ENCODE measurements at places on chromosomes 16 and 17.

DNA sequence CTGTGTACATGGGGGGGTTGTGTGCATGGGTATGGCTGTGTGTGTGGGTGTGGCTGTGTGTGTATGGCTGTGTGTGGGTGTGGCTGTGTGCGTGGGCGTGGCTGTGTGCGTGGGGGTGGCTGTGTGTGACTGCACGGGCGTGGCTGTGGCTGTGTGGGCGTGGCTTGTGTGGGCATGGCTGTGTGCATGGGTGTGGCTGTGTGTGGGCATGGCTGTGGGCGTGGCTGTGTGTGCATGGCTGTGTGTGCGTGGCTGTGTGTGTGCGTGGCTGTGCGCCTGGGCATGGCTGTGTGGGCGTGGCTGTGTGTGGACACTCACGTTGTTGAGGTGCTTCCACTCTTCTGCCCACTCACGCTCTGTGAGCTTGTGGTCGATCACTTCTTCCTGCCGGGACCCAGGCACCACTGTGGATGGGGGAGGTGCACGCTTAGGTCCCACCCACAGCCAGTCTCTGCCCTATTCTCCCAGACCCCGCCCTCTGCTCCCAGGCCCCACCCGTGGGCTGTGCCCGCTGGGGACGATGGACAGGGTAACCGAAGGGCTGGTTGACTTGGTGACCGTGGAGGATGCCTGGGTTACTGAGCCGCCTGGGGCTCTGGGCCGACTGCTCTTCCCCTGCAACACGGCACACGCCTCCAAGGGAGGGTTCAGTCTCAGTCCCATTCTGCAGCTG is 16.0 kb upstream of the PABPN1L start:
- DNase-seq, result no peak

GRCh38 chr16:27685807-27686206 is 135.9 kb downstream of the KATNIP start:
- no peak for DNase-seq

DNA sequence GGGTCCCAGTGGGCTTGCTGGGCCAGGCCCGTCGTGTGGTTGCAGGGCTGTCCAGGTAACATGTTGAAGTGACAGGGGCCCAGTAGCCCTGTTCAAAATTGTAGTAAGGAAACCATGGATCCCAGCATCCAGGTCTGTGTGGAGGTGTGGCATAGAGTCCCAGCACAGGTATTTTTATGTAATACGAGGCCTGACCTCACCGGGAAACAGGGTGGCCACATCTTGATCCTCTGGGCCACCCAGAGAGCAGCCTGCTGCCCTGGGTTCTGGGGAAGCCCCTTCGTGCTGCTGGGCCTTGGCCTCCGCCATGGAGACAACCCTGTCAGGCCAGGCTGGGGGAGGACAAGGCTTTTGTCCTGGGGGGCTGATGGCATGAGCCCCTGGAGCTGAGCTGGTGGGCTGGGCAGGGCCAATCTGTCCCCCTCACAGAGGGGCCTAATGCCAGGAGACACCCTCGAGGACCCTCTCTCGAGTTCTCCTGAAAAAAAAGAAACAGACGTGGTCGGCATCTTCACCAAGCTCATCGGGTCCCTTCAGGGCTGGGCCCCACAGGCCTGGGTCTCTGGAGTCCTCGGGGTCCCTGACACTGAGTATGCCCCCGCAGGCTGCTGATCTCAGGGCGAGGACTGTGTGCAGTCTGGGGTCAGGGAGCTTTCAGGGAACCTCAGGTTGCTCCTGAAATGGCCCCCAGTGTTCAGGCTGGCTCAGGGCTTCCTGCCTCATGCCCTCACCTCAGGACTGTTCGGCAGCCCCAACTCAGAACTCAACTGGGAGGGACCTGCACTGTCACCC is 47.8 kb downstream of the TNFRSF13B start:
- no peak for DNase-seq

- DNase-seq, result no peak
Measured at GRCh38 chr17:27512031-27512430, 55.8 kb downstream of the KSR1 start.

GRCh38 chr16:28984619-28985135 is at the start of gene LAT:
TSS of gene LAT (plus strand) at chr16:28985052. CDS start at chr16:28985418, 366 bp downstream.
- DNase-seq, result peak; percentile 64

GRCh38 chr16:5036228-5037156 is 2.8 kb upstream of the NAGPA start:
- DNase-seq, result no peak

GRCh38 chr17:44967907-44968224 is 237 bp downstream of the C1QL1 start:
- DNase-seq, result no peak

All from stimulated activated CD4-positive, alpha-beta T cell treated with anti-CD3 and anti-CD28 coated beads, Interleukin-15, amount 100 ng/mL, for 1 hour (primary cell).